ENCODE measurements at places on chromosomes 16 and 17. TPM values are rescaled to one million over a fixed set of nuclear protein-coding genes. Genes with fewer than 3 reads are reported as not detected.

GRCh38 chr16:64138006-64138405 is 983.9 kb downstream of the CDH11 start:
- DNase-seq, result no peak

- DNase-seq, result no peak
These were observed 75.8 kb downstream of the TEX14 start for GRCh38 chr17:58615768-58616659.

GRCh38 chr17:10265100-10265810 is 66.8 kb upstream of the GAS7 start:
- DNase-seq, result no peak

- DNase-seq, result no peak
These were observed 808 bp upstream of the RGS11 start for GRCh38 chr16:276426-277077.

DNA sequence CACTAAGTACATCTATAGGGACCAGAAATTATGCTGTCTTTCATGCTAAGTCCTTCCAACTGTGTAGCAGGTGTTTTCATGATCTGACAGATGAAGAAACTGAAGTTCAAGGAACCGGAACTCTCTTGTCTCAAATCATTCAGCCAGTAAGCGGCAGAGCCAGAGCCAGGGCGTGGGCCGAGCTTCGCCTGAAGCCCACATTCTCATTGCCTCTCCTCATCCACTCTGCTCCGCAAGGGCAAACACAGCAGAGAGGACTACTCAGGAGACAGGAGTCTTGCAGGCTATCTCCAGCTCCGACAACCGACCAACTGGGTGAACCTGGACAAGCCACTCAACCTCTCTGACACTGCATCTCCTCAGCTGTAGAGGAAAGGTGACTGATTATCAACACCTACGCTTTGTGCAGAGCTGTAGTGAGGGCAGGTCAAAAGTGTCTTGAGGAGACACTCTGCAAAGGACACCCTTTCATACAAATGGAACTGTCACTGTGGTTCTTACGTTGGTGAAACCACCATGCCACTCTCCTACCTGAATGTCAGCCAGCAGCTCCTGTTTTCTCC is 72.9 kb downstream of the CYTH1 start:
- DNase-seq, result no peak

DNA sequence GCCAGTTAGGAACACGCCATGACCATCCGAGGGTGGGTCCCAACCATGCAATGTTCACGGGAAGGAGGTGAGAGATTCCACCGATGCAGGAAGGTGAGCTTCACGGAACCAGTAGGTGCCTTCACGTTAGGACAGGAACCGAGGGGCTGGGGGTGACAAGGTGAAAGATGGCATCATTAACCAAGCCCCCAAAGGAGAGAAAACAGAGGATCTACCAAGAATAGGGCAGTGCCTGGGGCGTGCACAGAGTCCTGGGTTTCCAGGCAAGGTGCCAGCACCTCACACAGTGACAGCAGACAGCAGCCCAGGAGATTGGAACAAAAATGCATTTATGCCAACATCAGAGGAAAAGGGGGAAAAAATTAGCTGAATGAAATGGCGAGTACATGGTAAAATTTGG is 137.9 kb downstream of the GSG1L start:
- no peak for DNase-seq

DNA sequence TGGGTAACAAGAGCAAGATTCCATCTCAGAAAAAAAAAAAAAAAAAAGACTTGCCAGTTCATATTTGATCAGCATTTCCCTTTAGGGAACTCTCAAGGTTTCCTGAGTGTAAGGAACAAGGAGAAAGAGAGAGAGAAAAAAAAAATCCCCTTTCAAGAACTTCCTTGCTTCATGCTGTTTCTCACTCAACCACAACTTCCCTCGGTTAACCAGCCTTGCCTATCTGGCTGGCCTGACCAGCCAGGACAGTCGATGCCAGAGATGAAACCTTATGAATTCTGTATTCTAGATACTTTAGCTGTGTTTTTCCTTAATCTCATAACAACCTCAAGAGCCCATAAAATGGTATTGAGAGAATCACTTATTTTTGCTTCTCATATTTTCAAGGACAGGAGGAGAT is 2.6 kb upstream of the N4BP1 start:
- DNase-seq, result no peak

Gene HS3ST3B1
- 0.61 TPM for polyA plus RNA-seq

Gene EARS2
- polyA plus RNA-seq, result 16.7 TPM

Gene ASPHD1
- not detected for polyA plus RNA-seq

Gene HSF5
- polyA plus RNA-seq, result not detected

Data from heart left ventricle (tissue), 16 donors.